Fibroblast of lung (primary cell): ENCODE measurements at places on chromosomes 13 and 19. TPM values are rescaled to one million over a fixed set of nuclear protein-coding genes. Genes with fewer than 3 reads are reported as not detected.

DNA sequence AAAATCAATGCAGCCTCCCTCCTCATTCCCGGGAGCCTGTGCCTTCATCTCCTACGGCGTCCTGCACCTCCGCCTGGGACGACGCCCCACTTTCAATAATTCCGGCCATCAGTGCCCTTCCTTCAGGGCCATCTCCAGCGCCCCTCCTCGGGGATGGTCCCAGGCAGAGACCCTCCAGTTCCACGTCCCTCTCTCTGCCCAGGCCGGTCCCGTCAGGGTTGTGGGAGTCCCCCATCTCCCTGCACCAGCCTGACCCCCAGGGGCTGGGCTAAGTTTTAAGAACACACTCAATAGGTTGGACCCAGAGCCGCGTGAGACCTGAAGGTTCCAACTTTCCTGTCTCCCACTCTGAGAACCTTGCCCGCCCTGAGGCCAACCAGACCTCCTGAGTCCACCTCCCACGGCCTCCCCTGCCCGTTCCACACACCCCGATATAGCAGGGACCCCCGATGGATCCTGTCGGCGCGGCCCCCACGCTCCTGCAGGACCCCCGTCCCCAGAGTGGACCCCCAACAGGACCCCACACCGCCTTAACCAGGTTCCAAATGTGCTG, 646 bp downstream of the TMEM161A start:
- no peak for DNase-seq

GRCh38 chr19:49773663-49774350, 7.0 kb downstream of the AP2A1 start:
- DNase-seq: no peak

- DNase-seq: no peak
Measured at GRCh38 chr13:33096886-33097605, 80.8 kb downstream of the KL start.

DNA sequence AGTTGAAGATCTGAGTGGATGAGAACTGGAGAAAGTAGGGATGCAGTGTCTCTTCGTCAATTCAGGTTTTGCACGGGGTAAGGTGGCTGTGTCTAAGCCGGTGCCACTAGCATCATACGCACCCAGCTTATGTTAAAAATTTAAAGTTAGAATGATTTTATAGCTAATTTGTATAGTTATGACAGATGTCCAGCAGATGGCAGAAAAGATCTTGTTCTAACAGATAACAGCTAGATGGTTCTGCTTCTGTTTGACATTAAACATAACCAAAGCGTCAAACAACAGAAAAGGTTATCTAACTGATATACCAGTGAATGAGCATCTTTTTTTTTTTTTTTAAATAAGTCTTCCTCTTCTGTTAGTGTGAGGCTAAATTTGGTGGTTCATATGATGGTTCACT, 18.8 kb upstream of the EDDM13 start:
- DNase-seq: peak; percentile 74

- DNase-seq: no peak
Measured at GRCh38 chr19:33482476-33482875, 39.1 kb downstream of the PEPD start.

DNA sequence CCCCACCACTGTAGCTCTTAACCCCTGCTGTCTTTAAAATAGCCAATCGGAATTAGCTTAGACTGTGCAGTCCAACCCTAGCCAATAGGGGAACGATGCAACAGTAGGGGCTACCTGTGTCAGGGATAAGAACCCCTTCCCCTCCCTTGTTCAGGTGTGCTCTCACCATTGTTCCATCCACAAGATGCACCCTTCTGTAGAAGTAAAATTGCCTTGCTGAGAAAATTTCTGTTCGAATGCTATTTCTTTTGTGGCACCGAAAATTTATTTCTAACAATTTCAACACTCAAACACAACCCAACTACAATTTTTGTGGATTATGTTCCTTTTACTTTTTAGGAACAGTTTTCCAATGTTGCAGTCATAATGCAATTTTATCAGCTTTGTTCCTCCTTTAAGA, 3.6 kb upstream of the ZNF583 start:
- DNase-seq: no peak

GRCh38 chr13:45119469-45119990, 780 bp upstream of the GTF2F2 start:
- peak; percentile 79 for DNase-seq

DNA sequence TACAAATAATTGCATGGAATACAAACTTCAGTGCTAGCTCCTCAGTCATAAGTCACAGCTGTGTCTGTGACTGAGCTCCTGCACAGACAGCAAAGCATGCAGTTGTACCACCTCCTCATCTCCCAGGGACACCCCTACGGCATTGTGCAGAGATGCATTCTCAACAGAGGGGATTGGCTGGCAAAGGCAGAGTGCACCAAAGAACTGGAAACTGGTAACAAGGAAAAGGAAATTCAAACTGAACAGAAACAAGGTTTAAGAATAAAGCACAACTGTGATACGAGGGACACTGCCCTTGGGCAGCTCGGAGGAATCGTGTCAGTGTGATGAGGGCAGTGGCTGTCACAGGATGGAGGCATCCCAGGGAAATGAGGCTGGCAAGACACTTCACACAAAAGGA, 126.1 kb upstream of the SOX1 start:
- no peak for DNase-seq

- DNase-seq: no peak
Measured at GRCh38 chr19:10037367-10037766, 24.1 kb downstream of the RDH8 start.

DNA sequence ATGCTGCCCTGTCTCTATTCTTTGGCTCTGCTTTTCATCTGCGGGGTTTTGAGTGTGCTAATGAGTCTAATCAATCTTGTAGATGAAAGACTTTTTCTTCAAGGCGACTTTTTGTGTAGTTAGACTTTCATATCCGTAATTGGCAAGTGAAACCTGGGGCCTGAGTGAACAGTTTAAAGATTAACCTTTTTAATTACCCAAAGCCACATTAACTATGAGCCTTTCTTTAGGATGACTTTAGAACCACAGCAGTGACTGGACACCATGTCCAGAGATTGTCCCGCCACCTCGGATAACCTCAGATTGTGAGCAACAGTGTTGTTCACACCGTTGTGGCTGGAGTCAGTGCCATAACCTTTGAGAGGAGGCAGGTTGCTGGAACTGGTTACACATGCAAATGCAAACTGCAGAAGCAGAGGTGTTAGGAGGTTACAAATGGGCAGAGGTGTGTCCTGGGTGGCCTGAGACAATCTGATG, 58.7 kb downstream of the SIAH3 start:
- DNase-seq: peak; percentile 20

Gene IZUMO2
- not detected in 2 replicates for total RNA-seq

Gene PLIN4
- total RNA-seq: 2.6 and 5.3 TPM in 2 replicates

Gene FRY
- total RNA-seq: 4.1 and 18.3 TPM in 2 replicates

Gene OLFM2
- total RNA-seq: 0.66 and 1.0 TPM in 2 replicates

DNA sequence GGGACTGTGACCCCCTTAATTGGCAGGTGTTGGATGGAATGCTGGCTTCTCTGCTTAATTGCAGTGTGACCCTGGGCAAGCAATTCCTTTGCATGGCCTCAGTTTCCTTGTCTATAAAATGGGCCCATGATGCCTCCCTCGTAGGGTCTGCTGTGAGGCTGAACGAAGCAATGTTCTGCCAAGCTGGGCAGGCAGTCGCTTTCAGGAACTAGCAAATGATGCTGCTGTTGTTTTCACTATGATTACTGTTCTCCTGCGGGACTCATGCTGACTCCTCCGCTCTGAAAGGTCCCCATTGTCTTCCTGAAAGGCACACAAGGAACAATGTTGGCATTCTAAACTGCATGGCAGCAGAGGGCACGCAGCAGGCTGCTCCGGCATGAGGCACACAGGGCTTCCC, 6.8 kb downstream of the BICRA start:
- no peak for DNase-seq

DNA sequence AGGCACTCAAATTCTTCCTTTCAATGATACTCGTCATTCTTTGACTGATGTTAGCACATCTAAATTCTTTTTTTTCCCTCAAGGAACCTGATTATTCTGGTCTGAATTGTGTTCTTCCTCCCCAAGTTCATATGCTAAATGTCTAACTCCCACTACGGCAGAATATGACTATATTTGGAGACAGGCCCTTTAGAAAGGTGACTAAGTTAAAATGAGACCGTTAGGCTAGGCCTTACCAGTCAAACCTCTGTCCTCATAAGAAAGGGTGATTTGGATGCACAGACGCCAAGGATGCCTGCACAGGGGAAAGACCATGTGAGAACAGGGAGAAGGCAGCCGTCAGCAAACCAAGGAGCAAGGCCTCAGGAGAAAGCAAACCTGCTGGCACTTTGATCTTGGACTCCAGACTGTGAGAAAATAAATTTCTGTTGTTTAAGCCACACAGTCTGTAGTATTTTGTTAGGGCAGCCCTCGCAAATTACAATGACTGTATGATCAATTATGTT, 13.1 kb upstream of the FOXO1 start:
- no peak for DNase-seq

DNA sequence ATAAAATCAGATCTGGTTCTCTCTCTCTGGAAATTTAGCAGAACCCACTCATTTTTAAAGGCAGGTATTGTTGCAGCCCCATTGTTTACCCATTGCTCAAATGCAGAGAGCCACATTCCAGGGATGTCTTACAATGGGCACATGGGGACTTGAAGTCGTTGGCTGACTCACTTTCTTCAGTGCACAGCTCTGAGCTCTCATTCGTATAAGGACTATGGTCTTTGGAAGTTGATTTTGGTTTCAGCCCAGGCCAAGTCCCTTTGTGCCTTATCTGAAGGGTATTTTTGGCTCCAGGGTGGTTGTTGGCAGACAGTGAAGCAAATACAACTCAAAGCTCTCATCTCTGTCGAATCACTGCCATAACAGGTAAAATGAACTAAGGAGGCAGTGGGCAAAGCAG, 47.3 kb upstream of the CLDN10 start:
- DNase-seq: peak; percentile 42

Gene ATP4A
- total RNA-seq: not detected in 2 replicates

DNA sequence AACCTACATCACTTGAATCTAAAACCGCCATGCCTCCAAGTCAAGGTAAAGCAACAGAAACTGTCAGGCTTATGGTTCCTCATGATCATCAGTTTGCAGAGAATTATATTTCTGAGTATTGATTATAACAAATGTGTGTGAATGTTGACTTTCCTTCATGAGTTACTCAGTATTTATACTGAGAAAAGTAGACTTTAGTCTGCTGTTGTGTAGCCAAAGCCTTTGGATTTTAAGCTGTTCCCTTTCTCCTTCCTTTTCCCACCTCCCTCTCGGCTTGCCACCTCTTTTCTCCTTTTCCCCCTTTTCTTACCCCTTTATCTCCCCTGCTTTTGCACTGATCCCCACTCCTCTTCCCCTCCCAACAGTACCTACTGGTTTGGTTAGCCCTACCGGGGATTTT, 20.7 kb upstream of the GPR18 start:
- no peak for DNase-seq

- DNase-seq: no peak
Measured at GRCh38 chr13:78604782-78605611, 1.6 kb upstream of the POU4F1 start.

Gene GPR12
- total RNA-seq: not detected in 2 replicates

GRCh38 chr13:97548138-97548537, 114.2 kb downstream of the RAP2A start:
- DNase-seq: no peak

Gene NFILZ
- not detected in 2 replicates for total RNA-seq

DNA sequence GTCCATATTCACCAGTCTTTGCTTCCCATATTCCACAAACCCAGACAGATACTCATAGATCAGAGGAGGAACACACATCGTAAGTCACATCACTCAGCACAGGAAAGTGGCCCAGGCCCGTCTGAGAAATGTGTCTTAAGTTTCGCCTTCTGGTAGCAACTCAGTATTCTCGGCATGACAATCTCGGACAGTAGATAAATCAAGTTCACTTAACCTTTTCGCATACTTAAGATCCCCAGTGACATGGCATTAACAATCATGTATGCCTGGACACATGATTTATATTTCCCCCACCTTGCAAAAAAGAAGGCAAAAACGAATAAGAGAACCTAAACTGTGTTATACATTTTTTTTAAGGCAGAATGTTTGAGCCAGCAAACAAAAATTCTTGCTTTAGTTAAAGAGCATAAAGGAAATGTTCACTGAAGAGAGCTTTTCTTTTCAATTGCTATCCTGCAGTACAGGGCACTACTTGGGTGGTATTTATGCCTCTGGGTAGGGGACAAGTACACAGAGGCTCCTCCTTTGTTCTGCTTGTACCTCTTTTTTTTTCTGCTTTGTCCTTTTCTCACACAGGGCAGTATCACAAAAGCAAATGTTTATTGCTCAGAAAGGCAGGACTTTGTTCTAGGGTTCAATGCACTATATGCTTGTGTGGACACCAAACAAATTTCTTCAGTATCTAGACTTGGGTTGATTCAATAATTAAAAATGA, 360.6 kb downstream of the TDRD3 start:
- DNase-seq: no peak

DNA sequence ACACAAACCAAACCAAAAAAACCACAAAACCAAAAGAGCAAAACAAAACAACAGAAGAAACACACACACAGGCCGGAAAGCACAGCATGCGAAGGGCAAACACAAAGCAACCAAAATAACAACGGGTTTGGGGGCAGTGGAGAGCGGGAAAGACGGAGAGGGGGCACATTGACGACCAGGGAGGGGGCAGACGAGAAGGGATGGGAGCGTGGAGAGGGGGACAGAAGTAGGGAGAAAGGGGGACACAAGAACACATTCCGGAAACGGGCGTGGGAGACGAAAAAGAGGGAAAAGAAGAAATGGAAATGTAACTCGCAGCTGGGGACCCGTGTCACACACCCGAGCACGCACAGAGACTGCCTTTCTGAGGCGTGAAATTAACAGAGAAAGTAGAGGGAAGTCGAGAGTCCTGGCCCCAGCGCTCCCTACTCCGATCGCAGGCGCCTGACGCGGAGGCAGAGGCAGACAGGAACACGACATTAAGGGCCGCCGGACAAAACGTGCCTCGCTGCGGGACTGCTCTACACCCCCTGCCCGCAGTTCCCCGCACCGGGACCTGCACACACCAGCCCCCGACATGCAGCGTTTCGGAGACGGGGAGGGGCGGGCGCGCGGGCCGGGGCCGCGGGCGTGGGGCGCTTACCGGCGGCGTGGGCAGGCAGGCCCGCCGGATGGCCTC, 652 bp downstream of the POU4F1 start:
- no peak for DNase-seq

DNA sequence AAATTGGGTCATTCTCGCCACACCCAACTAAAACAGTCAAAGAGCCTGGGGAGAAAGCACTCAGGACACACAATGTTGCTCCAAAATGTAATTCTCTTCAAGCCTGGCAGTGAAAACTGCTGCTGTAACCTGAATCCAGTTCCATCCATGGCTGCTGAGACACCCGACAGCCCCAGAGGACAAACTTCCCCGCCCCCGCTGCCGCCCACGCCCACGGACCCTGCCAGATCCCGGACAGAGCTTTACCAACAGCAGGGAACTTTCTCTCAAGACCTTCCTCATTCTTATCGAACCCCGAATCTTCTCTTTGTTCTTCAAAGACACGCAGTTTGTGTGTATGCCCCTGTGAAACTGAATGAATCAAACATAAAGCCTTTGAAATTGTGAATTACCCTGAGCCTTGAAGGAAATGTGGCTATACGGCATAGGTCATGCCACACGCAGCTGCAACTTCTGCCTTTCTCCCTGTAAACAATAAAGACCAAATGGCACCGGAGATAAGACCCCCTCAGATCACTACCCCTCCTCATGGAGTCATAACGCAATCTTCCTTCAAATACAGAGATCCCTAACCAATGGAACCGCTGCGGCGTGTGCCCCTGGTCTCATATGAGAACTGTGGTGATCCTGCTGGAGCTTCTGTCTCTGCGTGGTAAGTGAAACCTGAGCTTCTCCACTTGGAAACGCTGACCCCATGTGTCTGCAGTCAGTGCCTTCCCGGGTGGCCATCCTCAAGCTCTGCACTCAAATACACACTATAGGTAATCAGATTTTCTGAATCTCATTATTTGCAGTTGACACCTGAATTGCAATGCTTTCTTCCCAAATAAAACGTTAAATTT, 4.8 kb upstream of the LAMP1 start:
- DNase-seq: peak; percentile 22

- peak; percentile 66 for DNase-seq
Measured at GRCh38 chr13:43005460-43006236, 13.6 kb upstream of the EPSTI1 start.
